Activated T-cell treated with anti-CD3 and anti-CD28 coated beads, Interleukin-2, amount 50 U/mL, for 24 hours (primary cell): ENCODE measurements at places on chromosomes 7 and 10.
A peak's percentile ranks its signal among the peaks of the same experiment; 100 is the strongest.

- DNase-seq = no peak
These were observed 39.6 kb downstream of the GPRIN2 start for GRCh38 chr10:46516660-46517416.

DNA sequence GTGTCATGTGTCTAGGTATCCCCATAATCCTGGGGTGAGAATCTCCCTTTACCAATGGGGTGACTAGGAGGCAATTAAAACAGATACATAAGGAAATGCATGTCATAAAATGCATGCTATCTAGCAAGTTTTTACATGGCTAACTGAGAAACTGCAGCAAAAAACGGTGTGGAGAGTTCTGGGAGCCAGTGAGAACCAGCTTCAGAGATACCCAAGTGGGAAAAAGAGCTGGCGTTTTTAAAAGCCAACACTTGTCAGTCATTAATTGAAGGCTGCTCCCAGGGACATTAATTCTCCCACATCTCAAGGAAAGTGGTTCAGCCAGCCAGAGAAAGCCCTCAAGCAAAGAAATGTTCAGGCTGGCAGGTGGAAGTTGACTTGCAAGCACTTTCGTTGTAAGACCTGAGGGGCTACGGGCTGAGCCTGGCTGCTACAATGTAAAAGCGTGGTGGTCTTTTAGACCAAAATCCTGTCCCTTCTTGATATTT lies 28.1 kb downstream of the ST8SIA6 start:
- DNase-seq = no peak

- DNase-seq = no peak
These were observed 184.7 kb upstream of the ANK3 start for GRCh38 chr10:60574388-60574787.

DNA sequence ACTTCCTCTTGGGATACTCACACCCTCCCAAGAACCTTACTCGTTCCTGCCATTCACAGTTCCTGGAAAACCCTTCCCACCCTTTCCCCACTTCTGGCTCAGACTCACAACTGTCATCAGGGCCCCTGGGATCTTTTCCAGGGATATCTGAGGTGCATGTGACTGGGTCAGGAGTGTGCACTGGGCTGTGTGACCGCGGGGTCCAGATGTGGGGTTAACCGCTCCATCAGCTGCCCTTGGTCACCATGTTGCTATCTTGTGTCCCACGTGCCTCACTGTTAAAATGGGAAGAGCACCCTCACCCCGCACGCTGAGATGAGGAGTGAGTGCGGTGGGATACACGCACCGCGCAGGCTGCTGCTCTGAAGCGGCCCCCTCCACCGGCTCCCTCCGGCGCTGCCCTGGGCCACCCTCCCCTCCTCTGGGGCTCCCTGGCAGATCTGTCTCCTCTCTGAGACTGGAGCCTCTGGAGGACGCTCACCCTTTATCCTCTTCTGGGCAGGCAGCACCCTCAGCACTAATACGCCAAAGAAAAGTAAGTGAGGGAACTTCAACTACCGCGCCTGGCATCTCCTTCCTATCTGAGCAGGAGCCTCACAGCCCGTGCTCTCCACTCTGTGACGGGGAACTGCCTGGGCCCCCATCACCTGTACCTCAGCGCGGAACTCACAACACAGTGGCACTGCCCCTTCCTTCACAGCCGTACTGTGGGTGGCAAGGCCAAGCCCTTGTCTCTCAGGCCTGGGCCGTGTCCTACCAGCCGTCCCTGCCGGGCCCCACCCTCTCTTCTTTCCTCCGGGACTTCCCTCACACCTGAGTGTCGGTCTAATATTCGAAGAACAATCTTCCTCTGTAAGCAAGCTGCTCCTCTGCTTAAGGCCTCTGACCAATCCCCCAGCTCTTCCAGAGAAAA lies 15.6 kb downstream of the COBL start:
- no peak for DNase-seq

DNA sequence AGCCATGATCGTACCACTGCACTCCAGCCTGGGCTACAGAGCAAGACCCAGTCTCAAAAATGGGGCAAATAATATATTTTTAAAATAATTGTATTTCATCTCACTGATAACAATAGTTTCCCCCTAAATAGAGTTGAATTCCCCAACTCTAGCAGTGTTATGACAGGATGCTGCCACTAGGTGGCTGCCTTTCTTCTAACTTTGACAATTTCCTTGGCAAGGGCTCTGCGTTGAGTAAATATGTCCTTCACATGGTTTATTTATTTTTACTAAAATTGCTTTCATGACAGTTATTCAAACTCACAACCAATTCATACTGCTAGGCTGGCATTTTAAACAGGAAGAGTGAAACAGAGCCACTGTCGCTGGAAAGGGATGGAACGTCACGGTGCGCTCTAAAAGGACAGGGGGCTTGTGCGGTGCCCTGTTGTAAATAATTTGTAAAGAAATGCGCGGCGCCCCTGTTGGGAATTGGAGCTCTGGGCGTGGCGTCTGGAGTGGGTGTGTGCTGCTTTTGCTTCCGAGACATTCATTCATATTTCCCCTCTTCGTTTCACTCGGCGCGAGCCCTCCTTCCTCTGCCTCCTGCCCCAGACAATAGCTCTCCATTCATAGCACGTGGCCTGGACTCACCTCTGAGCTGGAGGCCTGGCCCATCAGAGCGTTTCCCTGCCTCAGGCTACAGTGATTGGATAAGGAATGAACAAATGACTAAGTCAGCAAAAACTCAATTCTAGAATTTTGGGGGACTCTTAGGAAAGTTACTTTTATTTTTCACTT lies 20.5 kb upstream of the PITRM1 start:
- DNase-seq = peak; percentile 59

DNA sequence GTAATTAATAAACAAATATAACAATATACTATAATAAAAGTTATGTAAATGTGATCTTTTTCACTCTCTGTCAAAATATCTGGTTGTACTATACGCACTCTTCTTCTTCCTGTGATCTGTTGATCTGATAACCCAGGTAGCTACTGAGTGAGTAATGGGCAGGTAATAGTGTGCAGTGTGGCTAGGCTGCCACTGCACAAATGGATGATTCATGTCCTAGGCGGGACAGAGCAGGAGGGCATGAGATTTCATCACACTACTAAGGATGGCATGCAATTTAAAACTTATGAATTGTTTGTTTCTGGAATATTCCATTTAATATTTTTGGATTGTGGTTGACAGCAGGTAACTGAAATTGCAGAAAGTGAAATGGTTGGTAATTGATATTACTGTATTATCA lies 44.5 kb downstream of the TAS2R16 start:
- DNase-seq = no peak

DNA sequence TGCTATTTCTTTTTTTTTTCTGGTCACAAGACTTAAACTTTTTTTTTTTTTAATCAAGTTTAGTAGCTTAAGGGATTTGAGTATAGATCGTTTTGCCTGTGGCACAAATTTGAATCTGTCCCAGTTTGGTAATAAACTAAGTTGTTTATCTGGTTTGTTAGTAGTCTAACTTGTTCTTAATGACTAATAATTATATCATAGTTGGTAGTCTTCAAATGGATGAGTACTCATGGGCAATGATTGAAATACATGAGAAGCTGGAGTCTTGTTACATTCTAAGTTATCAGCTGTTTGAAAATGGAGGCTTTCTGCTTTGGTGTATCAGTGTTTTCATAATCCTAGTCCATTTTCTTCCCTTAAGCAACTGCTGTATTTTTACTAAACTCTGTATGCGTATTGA lies 12.3 kb downstream of the BTAF1 start:
- DNase-seq = no peak
